ENCODE measurements at places on chromosomes 2 and 18. TPM values are rescaled to one million over a fixed set of nuclear protein-coding genes. Genes with fewer than 3 reads are reported as not detected.

GRCh38 chr2:172052000-172052983 is 33.0 kb upstream of the DLX1 start:
- no peaks in the 10 kb centered on the region for H3K36me3 ChIP-seq
- H3K4me3 ChIP-seq = no peak overlapping the region
- DNase-seq = no peak
- H3K27me3 ChIP-seq = no peaks in the 10 kb centered on the region
- no peaks in the 10 kb centered on the region for H3K4me1 ChIP-seq

GRCh38 chr2:58419983-58420382 is 178.9 kb upstream of the FANCL start:
- no peaks in the 10 kb centered on the region for H3K36me3 ChIP-seq
- no peak overlapping the region for H3K4me3 ChIP-seq
- no peaks in the 10 kb centered on the region for H3K4me1 ChIP-seq

The CPS1 gene
- 12.4 TPM for total RNA-seq

DNA sequence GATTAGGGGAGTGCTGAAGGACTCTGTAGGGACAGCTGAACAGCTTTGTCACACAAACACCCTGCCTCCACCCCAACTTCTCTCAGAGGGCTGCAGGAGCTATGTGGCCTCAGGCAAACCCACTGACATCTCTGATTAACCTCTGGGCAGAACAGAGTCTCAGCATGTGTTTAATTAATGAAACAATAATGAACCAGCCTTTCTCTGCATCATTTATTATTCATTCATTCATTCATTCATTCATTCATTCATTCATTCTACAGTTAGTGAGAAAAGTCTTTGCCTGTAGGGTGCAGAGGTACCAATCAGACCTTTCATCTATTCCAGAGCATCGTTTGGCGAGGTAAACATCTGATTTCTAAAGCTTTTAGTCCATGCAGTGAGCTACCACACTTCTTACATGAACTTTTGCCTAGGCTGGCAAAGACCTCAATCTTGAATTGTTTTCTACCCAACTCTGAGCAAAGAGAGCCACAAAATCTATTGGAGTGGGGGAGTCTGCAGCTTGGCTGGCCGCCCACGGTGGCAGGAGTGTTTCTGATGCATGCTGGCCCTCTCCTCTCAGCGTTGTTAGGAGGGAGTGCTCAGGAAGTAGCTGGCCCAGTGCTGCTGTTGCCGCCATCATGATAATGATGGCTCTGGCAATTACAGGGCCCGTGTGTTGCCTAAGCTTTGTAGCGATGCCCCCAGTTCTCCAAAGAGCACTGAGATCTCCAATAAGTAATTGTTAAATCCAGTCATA is 198.9 kb downstream of the SMAD7 start:
- H3K27ac ChIP-seq = no peak overlapping the region
- no peak overlapping the region for H3K4me3 ChIP-seq
- no peaks in the 10 kb centered on the region for H3K4me1 ChIP-seq
- H3K27me3 ChIP-seq = no peaks in the 10 kb centered on the region
- no peak for DNase-seq

DNA sequence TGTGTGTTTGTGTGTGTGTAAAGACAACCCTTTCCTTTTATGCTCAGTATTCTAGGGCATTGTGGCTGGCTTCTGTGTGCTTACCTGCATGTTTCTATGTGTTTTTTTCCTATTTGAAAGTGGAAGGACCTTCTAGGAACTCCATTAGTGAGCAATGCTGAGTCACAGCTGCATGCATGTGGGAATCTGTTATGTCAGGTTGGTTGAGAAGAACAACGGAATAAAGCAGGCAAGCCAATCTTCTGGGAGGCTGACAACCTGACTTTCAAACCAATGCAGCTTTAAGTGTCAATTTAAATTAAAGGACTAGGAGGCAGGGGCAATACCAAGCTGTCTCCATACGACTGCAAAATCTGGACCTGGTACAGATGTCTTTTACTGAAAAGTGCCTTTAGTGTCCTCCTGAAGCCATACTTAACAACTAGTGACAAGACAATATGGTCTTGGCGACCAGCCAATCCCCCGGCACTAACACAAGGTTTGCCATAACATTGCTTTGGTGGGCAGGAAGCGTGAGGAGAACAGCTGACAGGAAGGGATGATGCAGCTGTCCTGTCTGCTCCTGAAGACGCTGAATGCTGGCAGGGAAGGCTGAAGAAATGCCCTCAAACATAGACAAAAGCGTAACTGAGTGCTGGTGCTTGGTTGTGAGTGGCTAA is 514.7 kb upstream of the CDH7 start:
- H3K4me1 ChIP-seq = 0 out of 2 replicates have a peak, but pooled peaks cover 2% of the 10 kb centered on the region
- H3K4me3 ChIP-seq = no peak overlapping the region
- DNase-seq = no peak
- H3K27me3 ChIP-seq = no peaks in the 10 kb centered on the region
- no peaks in the 10 kb centered on the region for H3K36me3 ChIP-seq

DNA sequence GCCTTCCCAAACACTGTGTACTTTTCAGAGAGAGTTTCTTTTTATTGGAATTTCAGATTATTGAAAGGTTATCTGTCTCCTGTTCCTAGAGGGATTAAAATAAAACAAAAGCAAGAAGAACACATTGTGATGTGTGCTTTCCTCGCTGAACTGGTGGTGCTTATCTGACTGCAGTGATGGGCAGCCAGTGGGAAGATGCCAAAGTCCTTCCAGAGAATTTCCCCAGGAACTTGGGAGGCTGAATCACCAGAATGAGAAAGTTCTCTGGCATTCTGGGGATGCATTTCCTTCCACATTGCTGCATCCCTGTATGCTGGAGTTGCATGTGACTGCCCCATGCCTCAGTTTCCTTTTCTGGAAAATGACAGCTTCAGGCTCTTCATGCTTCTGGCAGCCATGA is 53.9 kb upstream of the SEC11C start:
- no peaks in the 10 kb centered on the region for H3K4me1 ChIP-seq
- H3K27me3 ChIP-seq = no peaks in the 10 kb centered on the region
- H3K36me3 ChIP-seq = no peaks in the 10 kb centered on the region

DNA sequence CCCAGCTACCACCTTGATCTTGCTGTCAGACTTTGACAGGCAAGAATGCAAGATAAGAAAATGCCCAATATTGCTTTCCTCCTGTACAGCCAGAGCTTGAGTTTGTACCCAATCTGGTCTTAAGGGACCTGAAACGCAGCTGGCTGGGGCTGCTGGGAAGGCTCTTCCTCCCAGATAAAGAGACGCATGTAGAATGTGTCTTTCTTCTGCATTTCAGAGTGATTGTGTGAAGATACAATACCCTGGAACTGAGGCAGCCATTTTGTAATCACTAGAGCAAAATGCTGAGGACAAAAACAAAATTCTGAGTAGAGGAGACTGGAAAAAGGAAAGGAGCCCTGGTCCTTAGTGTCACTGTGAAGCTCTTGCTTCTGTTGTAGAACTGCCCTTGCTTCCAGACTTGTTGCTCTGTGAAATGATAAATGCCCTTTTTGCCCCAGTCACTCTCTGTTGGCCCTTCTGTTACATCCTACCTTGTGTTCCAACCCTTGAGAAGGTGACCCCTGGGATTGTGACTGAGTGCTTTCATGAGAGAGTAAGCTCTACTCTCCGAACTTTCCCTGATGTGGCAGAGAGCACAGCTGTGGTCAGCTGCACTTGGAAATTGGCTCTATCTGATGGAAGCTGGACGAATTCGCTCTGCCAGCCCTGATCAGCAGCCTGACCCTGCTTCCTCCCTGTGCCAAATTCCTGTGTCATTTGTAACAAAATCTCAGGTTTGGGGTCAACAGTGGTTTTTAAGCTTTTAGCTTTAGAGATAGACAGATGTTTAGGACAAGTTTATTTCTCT is 137.4 kb upstream of the RBMS1 start:
- no peaks in the 10 kb centered on the region for H3K27me3 ChIP-seq
- no peak overlapping the region for H3K27ac ChIP-seq
- H3K36me3 ChIP-seq = peaks cover 2% of the 10 kb centered on the region
- no peak for DNase-seq

DNA sequence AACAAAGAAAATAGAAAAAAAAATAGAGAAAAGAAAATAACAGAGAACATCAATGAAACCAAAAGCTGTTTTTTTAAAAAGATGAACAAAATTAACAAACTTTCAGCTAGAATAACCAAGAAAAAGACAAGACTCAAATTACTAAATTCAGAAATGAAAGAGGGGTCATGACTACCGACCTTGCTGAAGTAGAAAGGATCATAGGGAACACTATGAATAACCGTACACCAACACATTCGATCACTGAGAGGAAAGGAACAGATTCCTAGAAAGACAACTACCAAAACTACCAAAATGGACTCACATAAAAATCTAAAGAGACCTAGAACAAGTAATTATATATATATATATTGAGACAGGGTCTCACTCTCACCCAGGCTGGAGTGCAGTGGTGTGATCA is 37.4 kb upstream of the DTNB start:
- H3K4me3 ChIP-seq = no peak overlapping the region
- no peaks in the 10 kb centered on the region for H3K4me1 ChIP-seq
- no peak for DNase-seq

- no peak for DNase-seq
- no peak overlapping the region for H3K4me3 ChIP-seq
- H3K27ac ChIP-seq = no peak overlapping the region
- no peaks in the 10 kb centered on the region for H3K36me3 ChIP-seq
- peaks cover 8% of the 10 kb centered on the region for H3K4me1 ChIP-seq
- no peaks in the 10 kb centered on the region for H3K27me3 ChIP-seq
Measured at GRCh38 chr2:42933824-42934254, 141.5 kb upstream of the HAAO start.

- no peaks in the 10 kb centered on the region for H3K27me3 ChIP-seq
- H3K4me1 ChIP-seq = no peaks in the 10 kb centered on the region
- DNase-seq = peak; percentile 44
Measured at GRCh38 chr18:23137097-23137635, 1.9 kb downstream of the CABLES1 start.

The HRH4 gene
- not detected for total RNA-seq

GRCh38 chr2:34419856-34420255 is 820.8 kb upstream of the FAM98A start:
- DNase-seq = no peak
- no peaks in the 10 kb centered on the region for H3K4me1 ChIP-seq
- no peak overlapping the region for H3K4me3 ChIP-seq
- H3K27ac ChIP-seq = no peak overlapping the region
- no peaks in the 10 kb centered on the region for H3K27me3 ChIP-seq

DNA sequence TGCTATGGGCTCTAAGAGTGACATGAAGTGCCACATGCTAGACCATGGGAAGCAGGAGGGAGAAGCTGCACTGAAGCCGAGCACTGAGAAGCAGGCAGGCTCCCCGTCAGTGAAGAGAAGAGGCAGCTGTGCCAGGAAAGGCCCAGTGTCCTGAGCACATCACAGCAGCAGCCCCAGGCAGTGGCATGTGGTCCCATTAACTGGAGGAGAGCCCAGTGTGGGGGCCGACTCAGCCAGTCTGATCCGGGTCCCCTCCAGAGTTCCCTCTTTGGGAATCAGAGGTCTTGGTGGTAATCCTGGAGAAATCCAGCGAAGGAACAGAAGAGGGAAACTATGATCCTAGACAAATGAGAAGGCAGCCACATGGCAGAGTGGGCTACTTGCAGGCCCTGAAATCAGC is 96.7 kb upstream of the ACAA2 start:
- H3K36me3 ChIP-seq = peaks cover 2% of the 10 kb centered on the region
- H3K27me3 ChIP-seq = no peaks in the 10 kb centered on the region
- H3K4me3 ChIP-seq = no peak overlapping the region
- H3K27ac ChIP-seq = no peak overlapping the region
- H3K4me1 ChIP-seq = peaks cover 3% of the 10 kb centered on the region

The PIEZO2 gene
- total RNA-seq = 3.9 TPM

GRCh38 chr2:176292608-176293007 is 23.4 kb downstream of the MTX2 start:
- H3K4me3 ChIP-seq = no peak overlapping the region
- H3K27ac ChIP-seq = no peak overlapping the region
- H3K4me1 ChIP-seq = no peaks in the 10 kb centered on the region
- no peak for DNase-seq
- no peaks in the 10 kb centered on the region for H3K36me3 ChIP-seq

The PASK gene
- total RNA-seq = 66.1 TPM

The NEURL3 gene
- total RNA-seq = not detected

DNA sequence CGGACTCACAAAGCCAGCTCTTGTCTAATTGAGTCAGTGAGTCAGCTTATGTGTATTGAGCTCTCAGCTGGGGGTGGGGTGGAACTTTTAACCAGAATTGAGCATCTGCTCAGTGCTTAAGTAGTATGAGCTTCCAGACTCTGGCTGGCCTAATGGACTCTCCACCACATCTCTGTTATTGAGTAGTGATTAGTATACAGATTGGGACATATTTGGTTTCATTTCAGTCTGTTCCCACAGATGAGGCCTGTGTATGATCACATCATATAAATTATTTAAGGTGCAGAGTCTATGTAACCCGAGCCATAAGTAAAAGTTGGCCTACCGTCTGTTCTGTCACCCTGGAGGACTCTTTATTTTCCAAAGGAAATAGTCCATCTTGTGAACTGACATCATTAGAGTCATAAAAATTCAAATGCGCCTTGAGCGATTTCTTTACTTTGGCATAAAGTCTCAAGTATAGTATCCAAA is 152.1 kb downstream of the THSD7B start:
- H3K4me1 ChIP-seq = no peaks in the 10 kb centered on the region
- H3K36me3 ChIP-seq = peaks cover 7% of the 10 kb centered on the region
- H3K27me3 ChIP-seq = no peaks in the 10 kb centered on the region
- no peak overlapping the region for H3K27ac ChIP-seq

The STAT4 gene
- 0.33 TPM for total RNA-seq

DNA sequence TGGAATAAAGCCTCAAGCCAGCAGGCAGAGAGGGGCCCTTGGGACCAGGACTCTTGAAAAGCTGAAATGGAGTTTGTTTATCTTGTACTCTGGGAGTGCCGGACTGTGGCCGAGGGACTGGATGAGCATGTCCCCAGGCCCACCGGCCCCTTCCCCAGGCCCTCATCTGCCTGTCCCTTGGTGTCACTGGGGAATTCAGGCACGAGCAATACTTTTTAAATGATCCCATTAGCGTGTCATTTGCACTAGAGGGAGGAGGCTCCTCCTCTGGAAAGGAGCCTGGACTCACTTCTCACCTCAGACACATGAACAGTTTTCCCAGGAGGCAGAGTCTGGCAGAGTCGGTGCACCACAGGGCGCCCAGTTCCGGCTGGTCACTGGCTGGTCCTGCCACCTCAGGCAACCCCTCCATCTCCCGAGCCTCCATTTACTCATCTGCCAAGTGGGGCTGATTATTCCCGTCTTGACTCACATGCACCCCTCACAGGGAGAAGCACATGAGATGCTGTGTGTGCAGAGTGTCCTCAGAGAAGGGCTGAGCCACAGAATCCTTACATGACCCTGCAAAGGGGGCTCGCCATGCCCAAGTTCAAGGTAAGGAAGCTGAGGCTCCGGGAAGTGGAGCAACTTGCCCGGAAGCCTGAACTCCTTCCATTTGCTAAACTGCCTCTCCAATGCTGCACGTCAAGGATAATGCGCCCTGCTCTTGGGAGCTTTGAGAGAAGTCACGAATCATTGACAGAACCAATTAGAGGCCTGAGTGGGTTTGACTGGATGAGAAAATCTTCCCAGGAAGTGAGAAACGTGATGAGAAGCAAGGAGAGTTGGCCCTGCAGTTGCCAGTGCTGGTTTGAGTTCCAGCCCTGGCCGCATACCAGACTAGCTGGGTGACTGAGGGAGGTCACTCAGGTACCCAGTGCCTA is 26.7 kb downstream of the CIB4 start:
- no peak overlapping the region for H3K4me3 ChIP-seq
- no peak for DNase-seq
- no peaks in the 10 kb centered on the region for H3K27me3 ChIP-seq

All from H9 (cell line).